ENCODE measurements at places on chromosomes 1 and 21. TPM values are rescaled to one million over a fixed set of nuclear protein-coding genes. Genes with fewer than 3 reads are reported as not detected.
A peak's percentile ranks its signal among the peaks of the same experiment; 100 is the strongest.

DNA sequence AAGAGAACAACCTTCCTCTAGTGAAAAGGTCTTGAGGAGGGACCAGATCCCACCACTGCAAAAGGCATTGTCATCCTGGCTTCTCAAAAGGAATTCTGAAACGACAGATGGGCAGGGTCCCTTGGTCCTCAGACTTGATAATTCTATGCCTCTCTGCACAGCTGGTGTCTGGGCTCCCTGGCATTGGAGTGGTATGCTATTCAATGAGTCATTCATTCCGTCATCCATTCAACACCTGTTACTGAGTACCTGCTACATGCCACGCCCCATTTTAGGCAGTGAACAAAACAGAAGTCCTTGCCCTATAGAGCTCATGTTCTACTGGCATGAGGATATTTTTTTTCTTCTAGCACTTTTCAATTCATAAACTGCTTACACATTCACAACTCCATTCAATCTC lies 45.8 kb upstream of the HMGB4 start:
- H3K27me3 ChIP-seq: no peaks in the 10 kb centered on the region

Gene OR2G3
- not detected for total RNA-seq

DNA sequence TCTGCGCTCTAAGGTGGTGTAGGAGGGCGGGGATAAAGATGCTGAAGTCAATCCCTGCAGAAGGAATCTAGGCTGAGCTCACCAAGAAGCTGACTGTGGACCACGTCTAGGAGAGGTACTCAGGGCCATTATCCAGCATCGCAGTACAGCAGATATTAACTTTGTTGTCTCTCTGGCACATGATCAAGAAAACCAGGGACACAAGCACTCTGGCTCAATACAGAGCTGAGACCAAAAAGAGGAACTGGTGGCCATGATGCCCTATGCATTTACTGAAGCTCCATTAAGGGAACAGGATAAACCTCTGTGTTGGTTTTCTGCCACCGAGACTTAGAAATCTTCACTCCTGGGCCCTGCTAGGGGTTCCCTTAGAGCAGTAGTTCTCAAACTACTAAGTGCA lies 38.0 kb upstream of the ANGPTL7 start:
- no peaks in the 10 kb centered on the region for H3K4me1 ChIP-seq
- no peak overlapping the region for H3K4me3 ChIP-seq
- no peak overlapping the region for H3K27ac ChIP-seq
- peaks cover 27% of the 10 kb centered on the region for H3K36me3 ChIP-seq
- H3K27me3 ChIP-seq: no peaks in the 10 kb centered on the region

DNA sequence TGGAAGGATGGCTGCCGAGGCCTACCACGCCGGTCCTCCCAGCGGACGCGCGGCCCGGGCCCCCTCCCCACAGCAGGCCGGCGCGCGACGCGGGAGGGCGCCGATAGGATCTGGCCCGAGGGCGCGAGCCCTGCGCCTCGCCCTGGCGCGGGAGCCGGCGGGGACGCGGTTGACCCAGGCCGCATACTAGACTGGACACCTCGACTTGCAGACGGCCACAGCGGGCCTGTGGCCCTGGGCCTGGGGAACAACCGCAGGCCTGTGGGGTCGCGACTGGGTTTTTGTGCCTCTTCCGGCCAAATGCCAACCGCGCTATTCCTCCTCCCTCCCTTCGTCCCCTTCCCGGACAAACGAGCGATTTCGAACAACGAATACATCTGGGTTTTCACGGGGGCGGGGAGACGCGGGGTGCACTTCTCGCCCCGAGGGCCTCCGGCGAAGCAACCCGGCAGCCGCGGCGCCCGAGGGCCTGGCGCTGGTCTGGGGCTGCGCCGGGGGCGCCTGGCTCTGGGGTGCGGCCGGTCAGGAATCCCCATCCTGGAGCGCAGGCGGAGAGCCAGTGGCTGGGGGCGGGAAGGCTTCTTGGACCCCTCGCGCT lies 2.4 kb downstream of the NHLH2 start:
- no peaks in the 10 kb centered on the region for H3K4me1 ChIP-seq
- no peak for DNase-seq
- H3K36me3 ChIP-seq: no peaks in the 10 kb centered on the region
- H3K4me3 ChIP-seq: no peak overlapping the region
- no peak overlapping the region for H3K27ac ChIP-seq
- H3K27me3 ChIP-seq: peaks cover 36% of the 10 kb centered on the region

Gene PPFIA4
- 19.2 TPM for total RNA-seq

DNA sequence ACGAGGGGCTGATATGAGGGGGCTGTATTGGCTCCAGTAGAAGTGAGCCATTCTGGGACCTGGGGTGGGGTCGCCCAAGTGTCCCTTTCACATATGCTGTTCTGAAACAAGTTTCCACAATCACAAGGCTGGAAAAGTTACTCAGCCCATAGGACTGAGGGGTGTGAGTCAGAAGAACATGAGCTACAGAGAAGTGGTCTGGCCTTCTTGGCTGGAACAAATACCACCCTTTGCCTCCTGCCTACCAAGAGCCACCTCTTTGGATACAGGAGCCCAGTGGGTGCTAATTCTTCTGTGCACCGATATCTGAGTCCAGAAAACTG lies 42.4 kb downstream of the MEF2D start:
- H3K27ac ChIP-seq: peak overlapping the region; percentile 100
- DNase-seq: no peak
- no peaks in the 10 kb centered on the region for H3K4me1 ChIP-seq
- no peaks in the 10 kb centered on the region for H3K27me3 ChIP-seq

Gene WDR47
- 22.4 TPM for total RNA-seq
